ENCODE measurements at places on chromosomes 5 and 9.

- DNase-seq = no peak
Observed at GRCh38 chr9:117145811-117146490, 268.9 kb downstream of the ASTN2 start.

DNA sequence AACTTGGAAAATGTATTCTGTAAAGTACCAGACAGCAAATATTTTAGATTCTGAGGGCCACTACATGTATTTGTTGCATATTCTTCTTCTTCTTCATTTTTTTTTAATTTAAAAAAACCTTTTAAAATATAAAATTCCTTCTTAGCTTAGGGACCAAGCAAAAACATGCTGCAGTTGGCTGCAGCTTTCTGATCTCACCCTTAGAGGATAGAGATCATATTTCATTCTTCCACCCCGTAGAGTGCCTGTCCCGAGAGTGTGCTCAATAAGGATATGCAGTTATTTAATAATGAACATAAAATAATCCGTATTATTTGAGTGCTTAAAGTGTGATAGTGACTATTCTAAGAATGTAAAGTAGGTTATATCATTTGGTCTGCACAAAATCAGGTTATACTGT, 204.2 kb upstream of the CD180 start:
- DNase-seq = no peak

DNA sequence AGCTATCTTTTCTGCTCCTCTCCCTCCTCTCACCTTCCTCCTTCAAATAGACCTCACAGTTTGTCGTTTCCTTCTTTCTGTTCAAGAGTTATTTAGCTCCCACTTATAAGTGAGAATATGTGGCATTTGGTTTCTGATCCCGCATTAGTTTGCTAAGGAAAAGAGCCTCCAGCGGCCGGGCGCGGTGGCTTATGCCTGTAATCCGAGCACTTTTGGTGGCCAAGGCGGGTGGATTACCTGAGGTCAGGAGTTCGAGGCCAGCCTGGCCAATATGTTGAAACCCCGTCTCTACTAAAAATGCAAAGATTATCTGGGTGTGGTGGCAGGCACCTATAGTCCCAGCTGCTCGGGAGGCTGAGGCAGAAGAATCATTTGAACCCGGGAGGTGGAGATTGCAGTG, 2101.6 kb downstream of the MAT2B start:
- DNase-seq = no peak

- DNase-seq = peak; percentile 20
Observed at GRCh38 chr5:134223406-134224248, 2.2 kb downstream of the PPP2CA start.

- no peak for DNase-seq
Observed at GRCh38 chr5:29795096-29795652, 1398.3 kb upstream of the CDH6 start.
